GM23248 (cell line): ENCODE measurements at places on chromosomes 3 and 15.

DNA sequence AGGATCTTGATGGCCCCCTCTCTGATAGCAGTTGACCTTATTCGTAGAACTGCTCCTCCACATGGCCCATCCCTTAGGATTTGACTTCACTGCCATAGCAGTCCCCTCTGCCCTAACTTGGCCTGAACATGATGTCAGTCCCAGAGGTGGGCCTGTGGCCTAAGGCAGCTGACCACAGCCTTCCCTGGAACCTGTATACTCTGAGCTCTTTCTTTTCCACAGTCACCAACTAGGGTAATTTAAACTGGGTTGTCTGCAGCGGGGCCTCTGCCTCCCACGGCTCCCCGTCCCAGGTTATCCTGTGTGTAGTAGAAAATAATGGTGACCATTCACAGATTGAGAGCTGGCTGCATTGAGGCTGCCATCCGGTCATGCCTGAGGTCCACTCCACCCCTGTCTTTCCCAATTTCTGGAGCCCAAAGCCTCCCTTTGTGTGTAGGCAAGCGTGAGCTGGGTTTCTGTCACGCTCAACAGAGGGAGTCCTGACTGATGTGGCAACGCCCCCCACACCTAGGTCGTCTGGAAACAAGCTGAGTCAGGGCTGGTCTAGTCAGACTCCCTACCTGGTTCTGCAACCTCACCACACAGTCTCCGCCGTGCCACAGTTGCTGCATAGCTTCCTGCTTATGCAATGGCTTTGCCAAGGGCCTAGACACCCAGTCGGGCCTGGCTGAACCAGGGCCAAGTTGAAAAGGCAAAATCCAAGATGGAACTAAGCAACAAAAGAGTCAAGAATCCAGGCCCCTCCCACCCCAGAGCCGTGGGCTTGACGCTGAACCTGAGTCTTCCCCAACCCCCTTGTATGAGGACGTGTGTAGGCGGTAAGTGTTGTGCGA lies 284.5 kb downstream of the XXYLT1 start:
- no peaks in the 10 kb centered on the region for H3K36me3 ChIP-seq
- DNase-seq, result no peak
- no peaks in the 10 kb centered on the region for H3K4me1 ChIP-seq
- H3K27me3 ChIP-seq, result no peaks in the 10 kb centered on the region

DNA sequence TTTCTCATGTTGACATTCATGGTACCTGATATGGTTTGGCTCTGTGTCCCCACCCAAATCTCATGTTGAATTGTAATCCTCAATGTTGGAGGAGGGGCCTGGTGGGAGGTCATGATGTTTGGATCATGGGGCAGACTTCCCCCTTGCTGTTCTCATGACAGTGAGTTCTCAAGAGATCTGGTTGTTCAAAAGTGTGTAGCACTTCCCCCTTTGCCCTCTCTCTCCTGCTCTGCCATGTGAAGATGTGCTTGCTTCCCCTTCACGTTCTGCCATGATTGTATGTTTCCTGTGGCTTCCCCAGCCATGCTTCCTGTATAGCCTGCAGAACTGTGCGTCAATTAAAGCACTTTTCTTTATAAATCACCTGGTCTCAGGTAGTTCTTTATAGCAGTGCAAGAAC lies 3.3 kb upstream of the UBL7 start:
- no peak for DNase-seq
- H3K36me3 ChIP-seq, result no peaks in the 10 kb centered on the region
- H3K4me3 ChIP-seq, result no peak overlapping the region
- no peak overlapping the region for H3K27ac ChIP-seq

DNA sequence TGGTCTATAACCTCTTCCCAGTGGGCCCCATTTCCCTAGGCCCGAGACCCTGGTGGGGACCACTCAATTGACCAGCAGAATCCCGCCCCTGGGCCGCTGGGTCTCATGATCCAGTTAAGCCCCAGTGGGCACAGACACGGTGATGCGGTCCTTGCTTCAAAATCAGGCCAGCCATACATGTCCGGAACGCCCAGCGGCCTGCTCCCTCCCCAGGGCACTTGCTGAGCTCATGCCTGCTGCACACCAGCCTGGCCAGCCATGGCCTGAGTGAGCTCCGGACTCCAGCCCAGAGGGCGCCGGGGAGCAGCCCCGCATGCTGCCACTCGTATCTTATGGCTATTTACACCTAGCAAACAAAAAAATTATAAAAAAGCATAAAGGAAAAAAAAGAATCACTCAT lies 34.4 kb upstream of the IQSEC1 start:
- H3K27ac ChIP-seq, result no peak overlapping the region
- no peaks in the 10 kb centered on the region for H3K36me3 ChIP-seq
- no peaks in the 10 kb centered on the region; the same call in 1 of the 2 replicates for H3K27me3 ChIP-seq
- no peak overlapping the region for H3K4me3 ChIP-seq
- no peaks in the 10 kb centered on the region for H3K4me1 ChIP-seq
- no peak for DNase-seq

- peaks cover 8% of the 10 kb centered on the region; the same call in 1 of the 2 replicates for H3K4me1 ChIP-seq
- peaks cover 90% of the 10 kb centered on the region for H3K36me3 ChIP-seq
- H3K4me3 ChIP-seq, result no peak overlapping the region
- no peak for DNase-seq
These were observed 67.8 kb downstream of the RGMA start for GRCh38 chr15:93020976-93021772.

- H3K36me3 ChIP-seq, result no peaks in the 10 kb centered on the region
- peaks cover 10% of the 10 kb centered on the region for H3K27me3 ChIP-seq
- no peak overlapping the region for H3K27ac ChIP-seq
- H3K4me1 ChIP-seq, result no peaks in the 10 kb centered on the region
These were observed 74.5 kb upstream of the UBE2E2 start for GRCh38 chr3:23128655-23129054.

DNA sequence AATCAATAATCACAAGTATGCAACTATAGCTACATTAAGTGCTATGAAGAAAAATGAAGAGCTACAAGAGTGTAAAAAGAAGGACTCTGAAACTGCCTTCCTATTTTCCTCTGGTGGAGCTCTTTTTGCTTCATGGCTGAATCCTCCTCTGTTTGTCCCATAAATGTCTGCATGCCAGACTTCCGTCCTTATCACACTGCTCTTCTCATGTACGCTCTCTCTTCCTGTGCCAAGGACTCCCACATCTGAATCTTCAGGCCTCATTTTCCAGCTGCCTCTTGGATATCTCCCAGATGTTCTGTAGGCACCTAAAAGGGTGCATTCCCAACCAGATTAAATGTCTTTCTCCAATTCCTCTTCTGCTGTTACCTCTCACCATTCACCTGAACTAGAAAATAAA lies 123.7 kb downstream of the MECOM start:
- H3K4me3 ChIP-seq, result no peak overlapping the region
- DNase-seq, result no peak
- H3K27ac ChIP-seq, result no peak overlapping the region
- H3K36me3 ChIP-seq, result no peaks in the 10 kb centered on the region
- H3K4me1 ChIP-seq, result no peaks in the 10 kb centered on the region
- H3K27me3 ChIP-seq, result no peaks in the 10 kb centered on the region

GRCh38 chr3:192675958-192676649 lies 51.2 kb downstream of the FGF12 start:
- H3K4me3 ChIP-seq, result no peak overlapping the region
- H3K27me3 ChIP-seq, result no peaks in the 10 kb centered on the region

DNA sequence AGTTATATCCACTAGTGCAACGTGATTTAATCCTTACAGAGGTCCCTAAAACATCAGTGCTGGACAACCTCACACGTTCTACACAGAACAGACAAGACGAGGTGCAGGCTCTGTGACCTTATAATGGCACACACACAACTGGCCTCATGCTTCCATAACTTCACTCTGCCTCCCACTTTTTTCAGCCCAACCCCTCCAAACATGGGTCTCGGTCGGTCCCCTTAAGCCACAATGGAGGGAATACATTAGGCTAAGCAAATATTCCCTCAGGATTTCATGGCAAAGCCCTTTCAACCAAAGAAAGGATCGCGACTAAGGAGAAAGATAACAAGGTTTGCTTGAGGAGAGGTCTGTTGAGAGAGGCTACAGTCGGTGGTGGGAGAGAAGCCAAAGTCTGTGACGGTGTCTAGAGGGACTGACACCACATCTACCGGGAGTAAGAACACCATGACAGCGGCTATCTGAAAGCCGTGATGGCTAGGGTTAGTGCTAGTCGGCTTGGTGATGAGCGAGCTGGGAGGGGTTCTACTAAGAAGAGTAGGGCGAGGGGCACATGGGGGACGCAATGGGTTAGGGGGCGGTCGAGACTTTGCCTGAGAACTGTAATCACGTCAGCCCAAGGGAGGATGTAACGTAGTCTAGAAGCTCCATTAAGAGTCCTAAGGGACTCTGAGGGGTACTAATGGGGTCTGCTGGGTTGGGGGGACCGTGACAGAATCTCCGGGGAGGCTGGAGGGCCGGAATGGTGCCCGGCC lies 1.0 kb downstream of the MYO9A start:
- peak overlapping the region; percentile 97 for H3K27ac ChIP-seq
- H3K27me3 ChIP-seq, result no peaks in the 10 kb centered on the region
- no peaks in the 10 kb centered on the region for H3K36me3 ChIP-seq
- peak; percentile 59 for DNase-seq
- peak overlapping the region; percentile 95 for H3K4me3 ChIP-seq
- peaks cover 24% of the 10 kb centered on the region for H3K4me1 ChIP-seq

DNA sequence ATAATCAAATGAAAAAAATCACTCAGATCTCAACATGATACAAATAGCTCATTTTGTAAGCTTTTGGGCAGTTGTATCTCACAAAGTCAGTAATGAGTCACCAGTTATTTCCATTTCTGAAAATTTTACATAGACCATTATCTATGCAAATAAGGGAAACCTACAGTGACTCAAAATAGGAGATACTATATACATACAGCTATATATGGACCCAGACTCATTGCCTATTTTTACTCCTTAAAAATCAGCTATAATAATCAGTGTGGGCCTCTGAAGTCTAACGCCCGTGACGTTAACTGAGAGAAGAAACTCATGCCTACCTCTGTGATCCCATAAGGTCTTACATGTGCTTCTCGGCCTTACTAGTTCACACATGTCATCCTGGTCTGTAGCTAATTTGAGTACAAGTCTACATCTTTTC lies 31.6 kb downstream of the LRIG1 start:
- peaks cover 43% of the 10 kb centered on the region for H3K4me1 ChIP-seq
- no peaks in the 10 kb centered on the region for H3K27me3 ChIP-seq
- peak; percentile 53 for DNase-seq
- H3K27ac ChIP-seq, result peak overlapping the region; percentile 62
- H3K36me3 ChIP-seq, result no peaks in the 10 kb centered on the region

GRCh38 chr3:127634653-127635052 lies 5.7 kb downstream of the PODXL2 start:
- peaks cover 7% of the 10 kb centered on the region for H3K27me3 ChIP-seq
- no peaks in the 10 kb centered on the region for H3K4me1 ChIP-seq
- H3K36me3 ChIP-seq, result no peaks in the 10 kb centered on the region
- no peak overlapping the region for H3K4me3 ChIP-seq

GRCh38 chr15:40247406-40247971 lies 8.6 kb downstream of the PAK6 start:
- peaks cover 13% of the 10 kb centered on the region; the same call in 1 of the 2 replicates for H3K27me3 ChIP-seq
- H3K4me1 ChIP-seq, result no peaks in the 10 kb centered on the region
- no peak for DNase-seq
- no peak overlapping the region for H3K4me3 ChIP-seq
- H3K36me3 ChIP-seq, result no peaks in the 10 kb centered on the region
- H3K27ac ChIP-seq, result no peak overlapping the region

DNA sequence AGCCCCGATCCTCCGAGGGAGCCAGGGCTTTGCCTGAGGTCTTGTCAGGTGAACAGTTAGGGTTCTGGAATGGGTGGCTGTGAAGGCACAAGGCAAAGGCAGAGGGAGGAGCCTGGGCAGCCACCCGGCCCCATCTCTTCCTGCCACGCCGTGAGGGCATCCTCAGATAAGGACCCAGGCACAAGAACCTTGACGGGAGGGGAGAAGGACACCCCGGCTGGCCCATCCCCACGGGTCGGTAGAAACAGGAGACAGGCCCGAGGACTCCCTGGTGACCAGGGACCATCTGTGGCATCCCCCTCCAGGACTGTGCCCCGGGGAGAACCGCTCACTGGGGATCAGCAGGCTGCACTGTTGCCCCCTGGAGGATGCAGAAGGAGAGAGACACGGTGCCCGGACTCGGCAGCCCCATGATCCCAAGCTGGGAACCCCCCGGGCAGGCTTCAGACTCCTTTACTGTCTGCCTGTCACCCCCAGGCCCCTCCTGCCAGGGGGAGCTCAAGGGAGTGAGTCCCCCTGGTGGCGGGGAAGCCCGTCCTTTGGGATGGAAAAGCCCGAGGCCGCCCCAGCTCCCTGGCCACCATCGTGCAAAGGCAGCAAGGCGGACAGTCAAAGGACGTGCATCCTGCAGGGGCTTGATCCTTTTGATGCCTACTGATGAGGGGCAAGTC lies 12.3 kb upstream of the PCSK6 start:
- H3K27me3 ChIP-seq, result peaks cover 7% of the 10 kb centered on the region; the same call in 1 of the 2 replicates
- H3K4me1 ChIP-seq, result no peaks in the 10 kb centered on the region
- peak; percentile 52 for DNase-seq
- peak overlapping the region; percentile 42; the same call in 1 of the 2 replicates for H3K4me3 ChIP-seq

DNA sequence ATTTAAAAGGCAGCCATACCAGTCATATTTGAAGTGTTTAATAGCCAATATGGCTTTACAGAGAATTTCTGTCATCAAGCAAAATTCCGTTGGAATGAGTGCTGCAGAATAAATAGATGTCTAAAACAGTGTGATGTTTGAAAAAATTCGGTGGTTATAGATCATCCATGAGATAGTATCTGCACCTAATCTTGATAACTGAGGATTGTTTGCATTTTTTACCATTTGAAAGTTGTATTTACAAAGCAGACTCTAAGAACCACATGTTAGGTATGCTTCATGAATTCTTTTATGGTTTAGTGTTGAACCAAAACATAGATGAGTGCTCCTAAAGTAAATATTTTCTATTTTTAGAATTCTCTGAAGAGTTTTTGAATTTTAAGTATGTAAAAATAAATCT lies 476.1 kb downstream of the NAALADL2 start:
- no peak overlapping the region for H3K27ac ChIP-seq
- H3K36me3 ChIP-seq, result no peaks in the 10 kb centered on the region
- peaks cover 29% of the 10 kb centered on the region for H3K4me1 ChIP-seq
- no peak overlapping the region for H3K4me3 ChIP-seq

DNA sequence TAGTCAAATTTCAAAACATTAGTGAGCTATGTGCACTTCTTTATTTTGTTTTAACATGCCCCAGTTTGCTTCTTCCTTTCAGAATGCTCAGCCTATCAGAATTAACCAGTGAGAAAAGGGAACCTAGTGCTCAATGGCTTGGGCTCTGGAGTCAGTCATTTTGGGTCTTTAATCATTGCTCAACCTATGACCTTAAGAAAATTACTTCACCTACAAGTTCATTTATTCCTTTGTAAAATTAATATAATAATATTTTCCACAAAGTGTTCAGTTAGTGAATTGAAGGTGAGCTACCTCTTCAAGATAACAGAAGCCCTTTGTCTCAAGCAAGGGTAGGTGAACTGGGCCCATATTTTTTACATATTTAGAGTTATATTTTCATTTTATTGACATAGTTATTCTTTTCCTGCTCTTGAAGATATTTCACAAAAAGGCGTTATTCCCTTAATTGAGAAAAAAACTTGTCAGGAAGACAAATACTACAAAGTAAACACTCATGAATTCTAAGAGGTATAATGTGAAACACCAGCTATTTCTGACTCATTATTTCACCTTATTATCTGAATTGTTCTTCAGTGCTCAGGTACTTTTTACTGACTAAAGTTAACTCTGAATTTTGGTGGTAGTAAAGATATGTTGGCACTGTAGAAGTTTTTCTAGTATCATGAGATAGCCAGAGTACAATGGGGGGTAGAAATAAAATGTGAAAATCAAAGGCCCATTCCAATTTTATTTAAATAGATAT lies 415.5 kb downstream of the NAALADL2 start:
- no peaks in the 10 kb centered on the region for H3K36me3 ChIP-seq
- H3K4me1 ChIP-seq, result peaks cover 7% of the 10 kb centered on the region; the same call in 1 of the 2 replicates
- no peak for DNase-seq

- H3K36me3 ChIP-seq, result no peaks in the 10 kb centered on the region
- 0 out of 2 replicates have a peak, but pooled peaks cover 3% of the 10 kb centered on the region for H3K27me3 ChIP-seq
- peaks cover 51% of the 10 kb centered on the region for H3K4me1 ChIP-seq
- H3K4me3 ChIP-seq, result peak overlapping the region; percentile 36
- DNase-seq, result peak; percentile 96
These were observed 124.3 kb downstream of the CHSY1 start for GRCh38 chr15:101127506-101128076.
